ENCODE measurements at places on chromosomes 2 and 18. TPM values are rescaled to one million over a fixed set of nuclear protein-coding genes. Genes with fewer than 3 reads are reported as not detected.
A peak's percentile ranks its signal among the peaks of the same experiment; 100 is the strongest.

DNA sequence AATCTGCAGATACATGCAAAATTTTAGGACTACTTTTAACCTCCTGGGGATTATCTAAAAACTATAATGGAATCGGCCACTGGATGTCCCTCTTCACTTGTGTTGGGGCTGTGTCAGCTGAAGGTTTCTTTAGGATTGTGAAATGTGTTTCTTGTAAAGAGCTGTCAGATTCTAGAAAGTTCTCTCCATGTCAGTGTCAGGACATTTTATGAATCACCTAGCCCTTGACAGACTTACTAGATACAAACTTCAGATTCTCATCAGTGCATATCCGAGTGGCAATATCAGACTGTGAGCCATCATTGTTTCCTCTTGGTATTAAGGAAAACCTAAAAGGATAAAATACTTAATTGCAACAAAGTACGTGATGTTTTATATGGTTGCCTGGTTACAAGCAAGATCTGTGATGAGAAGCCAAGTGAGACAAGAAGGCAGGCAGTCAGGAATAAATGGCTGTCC, 107.3 kb downstream of the CPS1 start:
- no peak for DNase-seq

GRCh38 chr2:15652801-15653200, 61.1 kb downstream of the DDX1 start:
- no peak for DNase-seq

DNA sequence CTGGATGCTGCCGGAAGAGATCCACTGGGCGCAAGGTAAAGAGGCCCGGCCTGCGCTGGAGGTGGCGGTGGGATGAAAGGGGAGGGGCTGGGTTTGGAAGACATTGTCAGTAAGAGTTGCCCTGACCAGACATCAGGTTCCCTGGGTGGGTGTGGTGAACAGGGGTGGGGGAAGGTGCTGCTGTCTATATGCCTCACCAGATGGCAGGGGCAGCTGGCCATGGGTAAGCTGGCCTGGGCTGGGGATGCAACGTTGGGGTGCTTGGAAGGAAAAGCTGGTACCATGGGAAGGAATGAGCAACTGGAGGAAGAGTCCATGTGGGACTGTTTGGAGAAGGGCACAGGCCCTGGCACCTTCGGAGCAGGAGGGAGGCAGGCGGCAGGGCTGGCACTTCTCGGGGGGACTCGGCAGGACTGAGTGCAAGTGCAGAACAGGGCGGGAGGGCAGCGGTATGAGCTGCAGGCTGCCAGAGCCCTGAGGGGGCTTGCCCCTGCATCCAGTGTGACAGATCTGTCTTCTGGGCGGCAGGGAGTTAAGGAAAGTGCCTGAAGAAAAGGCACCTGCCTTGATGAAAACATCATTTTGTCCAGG, 146.4 kb downstream of the DYSF start:
- no peak for DNase-seq

DNA sequence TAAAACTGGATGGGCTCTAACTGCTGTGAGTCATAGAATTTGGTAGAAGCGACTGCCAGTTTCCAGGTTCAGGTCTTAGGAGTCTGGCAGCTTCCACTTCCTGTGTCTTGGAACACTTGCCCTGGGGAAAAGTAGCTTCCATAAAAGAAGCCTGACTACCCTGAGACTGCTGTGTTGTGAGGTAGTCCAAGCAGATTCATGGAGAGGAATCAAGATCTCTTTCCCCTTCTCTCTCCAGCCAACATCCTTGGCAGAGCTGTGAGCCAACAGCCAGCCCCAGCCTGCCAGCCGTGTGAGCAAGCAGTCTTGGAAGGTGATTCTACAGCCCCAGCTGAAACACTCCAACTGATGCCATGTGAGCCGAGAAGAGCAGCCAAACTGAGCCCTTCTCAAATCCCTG, 33.7 kb downstream of the SLC20A1 start:
- DNase-seq: no peak

GRCh38 chr2:60483401-60483800, 70.1 kb downstream of the BCL11A start:
- DNase-seq: no peak

DNA sequence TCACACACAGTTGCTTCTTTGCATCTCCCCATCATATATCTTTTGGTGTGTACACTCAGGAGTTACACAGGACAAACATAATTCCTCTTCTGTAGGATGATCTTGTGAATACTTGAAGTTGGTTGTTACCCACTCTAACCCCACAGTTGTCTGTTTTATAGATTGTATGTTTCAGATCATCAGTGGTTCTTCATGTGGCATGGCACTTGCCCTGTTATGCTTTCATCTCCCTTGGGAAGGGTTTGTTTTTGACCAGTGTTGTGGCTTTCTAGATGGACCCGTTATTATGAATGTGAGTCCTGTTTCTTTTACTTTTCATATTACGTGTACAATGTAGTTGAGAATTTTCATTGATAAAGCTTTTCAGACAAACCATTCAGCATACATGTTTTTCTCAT, 82.0 kb downstream of the ZNF407 start:
- DNase-seq: no peak

DNA sequence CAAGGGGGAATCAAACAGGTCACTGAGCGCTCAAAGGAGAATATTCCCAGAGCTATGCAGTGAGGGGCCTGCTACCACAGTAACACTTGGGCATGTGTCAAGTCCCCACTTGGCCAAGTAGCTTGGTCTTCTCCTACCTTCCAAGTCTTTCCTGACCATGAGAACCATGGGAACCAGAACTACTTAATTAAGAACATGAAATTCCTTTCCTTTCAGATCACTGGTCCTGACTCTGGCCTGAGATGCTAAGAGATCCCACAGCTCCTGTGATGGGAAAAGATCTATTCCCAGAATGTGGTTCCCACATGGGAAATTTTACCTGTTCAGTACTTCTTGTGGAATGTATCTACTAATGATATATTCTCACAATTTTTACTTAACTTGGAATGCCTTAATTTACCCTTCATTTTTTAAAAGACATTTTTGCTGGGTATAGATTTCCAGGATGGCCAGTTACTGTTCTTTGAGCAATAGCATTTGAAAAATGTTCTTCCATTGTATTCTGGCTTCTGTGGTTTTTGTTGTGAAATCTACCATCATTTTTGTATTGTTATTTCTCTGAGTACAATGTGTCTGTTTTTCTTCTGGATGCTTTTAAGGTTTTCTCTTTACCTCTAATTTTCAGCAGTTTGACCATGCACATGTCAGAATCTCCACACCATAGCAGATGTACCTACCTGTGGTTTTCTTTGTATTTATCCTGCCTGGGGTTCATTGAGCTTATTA, 37.9 kb downstream of the KCNIP3 start:
- DNase-seq: no peak

GRCh38 chr2:191832668-191833067, 14.2 kb downstream of the CAVIN2 start:
- no peak for DNase-seq

- no peak for DNase-seq
These were observed 116.4 kb upstream of the PPP1CB start for GRCh38 chr2:28635191-28635611.

DNA sequence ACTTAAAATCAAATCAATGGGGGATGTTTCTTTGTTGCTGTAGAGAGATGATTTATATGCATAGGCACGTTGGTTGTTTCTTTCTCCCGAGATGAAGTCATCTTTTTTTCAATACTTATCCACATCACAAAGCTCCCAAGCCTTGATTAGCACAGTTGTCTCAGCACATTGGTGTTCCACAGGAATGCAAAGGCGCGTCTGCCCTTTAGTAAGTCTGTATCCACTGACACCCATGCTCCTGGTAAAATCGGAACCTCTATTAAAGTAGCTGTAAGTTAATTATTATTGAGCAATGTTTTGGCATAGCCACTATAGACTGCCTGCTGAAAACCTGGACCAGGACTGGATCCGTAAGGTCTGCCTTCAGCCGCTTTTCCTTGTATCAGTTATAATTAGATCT, 77.6 kb upstream of the RBM44 start:
- no peak for DNase-seq

GRCh38 chr2:10965241-10965843, 53.6 kb downstream of the KCNF1 start:
- no peak for DNase-seq

DNA sequence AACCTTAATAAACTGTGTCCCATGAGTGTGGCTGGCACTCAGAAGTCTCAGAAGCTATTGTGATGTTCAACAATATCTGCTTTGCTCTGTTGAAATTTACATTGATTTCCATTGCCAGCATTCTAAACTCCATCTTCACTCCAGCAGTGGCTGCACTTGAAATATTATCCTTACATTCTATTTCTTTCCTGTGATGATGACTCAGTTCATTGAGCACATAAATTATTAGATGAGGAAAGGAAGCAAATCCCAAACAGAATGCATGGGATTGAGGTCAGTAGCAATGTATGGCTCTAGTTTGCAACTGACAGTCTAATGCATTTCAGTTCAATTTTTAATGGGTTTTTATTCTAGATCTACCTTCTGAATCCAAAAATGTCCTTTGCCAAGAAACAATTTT, 92.4 kb upstream of the TTN start:
- DNase-seq: no peak

GRCh38 chr2:67082813-67083212, 314.3 kb upstream of the ETAA1 start:
- no peak for DNase-seq

- DNase-seq: no peak
These were observed 9.3 kb downstream of the TGOLN2 start for GRCh38 chr2:85318222-85319074.

GRCh38 chr2:223674998-223675609, 72.9 kb upstream of the SCG2 start:
- no peak for DNase-seq

- DNase-seq: no peak
These were observed 134.8 kb downstream of the COL6A3 start for GRCh38 chr2:237279012-237279768.

GRCh38 chr2:189599245-189599644, 18.7 kb upstream of the SLC40A1 start:
- no peak for DNase-seq

DNA sequence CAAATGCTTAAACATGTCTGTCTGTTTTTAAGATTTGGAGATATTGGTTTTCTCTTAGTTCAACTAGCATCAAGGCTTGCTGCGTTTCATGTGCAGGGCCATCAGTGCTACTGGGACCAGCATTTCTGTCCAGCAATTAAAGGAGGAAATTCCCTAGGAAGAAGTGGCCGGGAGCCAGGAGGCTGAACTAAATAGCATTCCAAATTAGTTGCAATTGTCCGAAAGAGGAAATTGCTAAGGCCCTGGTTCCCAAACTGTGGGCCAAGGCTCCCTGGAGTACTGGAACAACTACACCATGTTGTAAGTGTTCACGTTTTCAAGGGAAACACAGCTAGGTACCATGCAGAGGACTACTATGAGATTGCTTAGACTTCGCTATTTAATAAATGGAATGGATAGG, 257.9 kb downstream of the PTPRM start:
- no peak for DNase-seq

DNA sequence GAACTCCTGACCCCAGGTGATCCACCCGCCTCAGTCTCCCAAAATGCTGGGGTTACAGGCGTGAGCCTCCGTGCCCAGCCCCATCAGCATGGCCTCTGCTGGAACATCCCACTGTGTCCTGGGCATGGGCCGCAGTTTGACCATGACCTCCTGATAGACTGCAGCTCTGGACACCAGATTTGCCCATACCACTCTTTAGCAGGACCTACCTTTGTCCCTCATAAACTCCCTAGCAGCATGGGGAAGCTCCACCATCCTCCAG, 92.6 kb downstream of the MYCN start:
- DNase-seq: no peak

- DNase-seq: no peak
These were observed 298.6 kb upstream of the FAM98A start for GRCh38 chr2:33897741-33898140.

DNA sequence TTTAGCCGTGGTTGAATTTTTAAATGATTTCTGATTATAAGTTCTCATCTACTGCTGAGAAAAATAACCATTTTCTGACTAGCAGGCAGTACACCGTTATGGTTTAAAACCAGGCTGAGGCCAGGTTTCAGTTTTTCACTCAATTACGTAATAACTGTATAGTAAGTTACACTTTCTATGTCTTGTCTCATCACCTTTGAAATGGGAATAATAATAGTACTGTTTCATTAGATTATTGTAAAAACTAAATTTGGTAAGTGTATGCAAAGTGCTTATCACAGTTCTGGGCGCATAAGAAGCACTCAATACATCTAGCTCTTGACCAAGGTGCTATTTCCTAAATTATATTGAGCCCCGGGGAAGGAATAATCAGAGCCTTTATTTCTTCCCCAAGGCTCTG, 76.8 kb downstream of the LIMS1 start:
- no peak for DNase-seq

DNA sequence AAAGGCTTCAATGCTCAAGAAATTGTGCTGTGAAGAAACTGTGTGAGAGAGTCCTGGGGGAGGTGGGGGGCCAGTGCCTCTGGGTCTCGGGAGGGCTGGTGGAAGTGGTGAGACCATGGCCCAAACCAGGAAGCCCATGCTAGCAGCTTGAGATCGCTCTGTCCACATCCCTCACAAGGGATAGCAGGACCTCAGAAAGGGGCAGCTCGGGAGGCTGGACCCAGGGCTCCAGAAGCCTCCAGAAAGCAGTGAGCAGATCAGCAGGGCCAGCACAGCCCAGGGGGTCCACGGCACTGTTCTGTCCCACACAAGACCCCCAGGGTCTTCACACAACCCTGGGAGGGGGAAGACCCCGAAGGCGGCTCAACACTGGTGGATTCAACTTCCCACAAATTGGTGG, 24.1 kb downstream of the ST8SIA5 start:
- DNase-seq: no peak

- peak; percentile 53 for DNase-seq
These were observed 61.2 kb upstream of the RBBP8 start for GRCh38 chr18:22871809-22872525.

- no peak for DNase-seq
These were observed 23.5 kb upstream of the C1GALT1C1L start for GRCh38 chr2:43699761-43700160.

- DNase-seq: no peak
These were observed 87.7 kb downstream of the LYPD6 start for GRCh38 chr2:149418065-149418464.

Gene PLCL1
- 32.5 TPM for total RNA-seq

Gene SERPINB10
- total RNA-seq: not detected

Gene WNT10A
- not detected for total RNA-seq

Gene ZFAND2B
- total RNA-seq: 37.9 TPM

Gene CNDP1
- total RNA-seq: 1.0 TPM

Gene FIGN
- 3.6 TPM for total RNA-seq

Gene CRYGB
- not detected for total RNA-seq

Gene DLGAP1
- total RNA-seq: 1.5 TPM
